Uterine smooth muscle cell (primary cell): ENCODE measurements at places on chromosomes 13 and 19. TPM values are rescaled to one million over a fixed set of nuclear protein-coding genes. Genes with fewer than 3 reads are reported as not detected.

LILRB5 gene
- not detected in 2 replicates for total RNA-seq

DKKL1 gene
- total RNA-seq: 0.25 and 0.33 TPM in 2 replicates

SMAD9 gene
- total RNA-seq: 2.1 and 3.1 TPM in 2 replicates

SPC24 gene
- 50.2 and 237 TPM in 2 replicates for total RNA-seq

KIR3DL1 gene
- not detected in 2 replicates for total RNA-seq

NCR1 gene
- total RNA-seq: not detected in 2 replicates
